Stimulated activated CD8-positive, alpha-beta memory T cell treated with anti-CD3 and anti-CD28 coated beads, Interleukin-4, amount 100 ng/mL, for 1 hour (primary cell): ENCODE measurements at places on chromosomes 5 and 9.

DNA sequence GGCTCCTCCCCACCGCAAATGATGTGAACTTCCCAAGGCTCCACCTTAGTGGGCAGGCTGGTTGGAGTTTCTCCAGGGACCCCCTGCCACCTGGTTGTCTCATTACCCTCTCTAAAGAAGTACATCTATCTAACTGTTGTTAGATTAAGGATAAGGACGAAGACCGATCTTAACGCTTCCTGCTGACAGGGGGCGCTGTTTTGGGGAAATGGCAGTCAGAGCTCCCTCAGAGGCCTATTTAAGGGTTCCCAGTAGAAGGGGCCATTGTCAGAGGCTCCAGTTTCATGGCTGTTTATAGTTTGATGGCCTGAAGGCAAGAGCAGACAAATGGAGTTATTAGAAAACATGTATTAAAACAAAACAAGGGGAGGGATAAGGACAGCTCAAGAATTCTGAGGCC lies 100.1 kb downstream of the SPEF2 start:
- DNase-seq, result no peak

DNA sequence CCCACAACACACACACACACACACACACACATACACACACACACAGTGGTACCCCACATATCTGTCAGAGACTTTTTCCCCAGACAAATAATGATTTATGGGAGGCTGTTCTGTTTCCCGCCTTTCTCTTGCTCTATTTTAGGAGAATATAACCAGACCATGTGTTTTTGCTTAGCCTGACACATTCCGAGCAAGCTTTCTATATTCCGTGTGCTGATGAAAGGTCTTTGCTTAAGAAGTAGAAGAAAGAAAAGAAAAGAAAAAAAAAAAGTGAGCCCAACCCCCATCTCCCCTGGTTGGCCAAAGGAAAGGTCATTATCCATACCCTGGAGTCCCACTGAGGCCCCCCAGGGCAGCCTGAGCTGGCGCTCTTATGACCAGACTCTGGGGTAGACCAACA lies 338.6 kb downstream of the SLIT3 start:
- DNase-seq, result no peak

GRCh38 chr5:142830241-142831008 lies 60.2 kb downstream of the ARHGAP26 start:
- DNase-seq, result no peak

- no peak for DNase-seq
Measured at GRCh38 chr9:135783540-135784245, 81.7 kb downstream of the KCNT1 start.

- no peak for DNase-seq
Measured at GRCh38 chr9:104082168-104082567, 11.9 kb upstream of the SMC2 start.

DNA sequence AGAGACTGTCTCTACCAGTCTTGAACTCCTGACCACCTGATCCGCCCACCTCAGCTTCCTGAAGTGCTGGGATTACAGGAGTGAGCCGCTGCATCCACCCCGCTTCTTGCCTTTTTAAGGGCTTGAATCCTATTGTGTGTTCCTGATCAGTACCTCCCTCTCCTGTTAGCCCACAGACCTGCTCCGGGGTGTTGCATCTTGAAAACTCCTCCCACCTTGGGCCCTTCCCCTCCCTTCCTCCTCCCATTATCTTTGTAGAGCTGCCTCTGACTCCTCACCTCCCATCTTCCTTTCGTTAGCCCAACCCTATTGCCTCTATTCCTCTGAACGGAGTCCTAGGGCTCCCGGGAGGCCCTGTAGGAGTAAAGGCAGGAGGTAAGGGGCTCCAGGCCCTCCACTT lies 48.5 kb upstream of the NEK6 start:
- no peak for DNase-seq

- no peak for DNase-seq
Measured at GRCh38 chr9:135826188-135826545, 81.2 kb downstream of the CAMSAP1 start.

- no peak for DNase-seq
Measured at GRCh38 chr5:23033864-23034263, 180.7 kb upstream of the CDH12 start.

- no peak for DNase-seq
Measured at GRCh38 chr5:98309785-98310598, 463.5 kb upstream of the RGMB start.

GRCh38 chr5:32834251-32834650 lies 123.1 kb downstream of the NPR3 start:
- no peak for DNase-seq

- DNase-seq, result no peak
Measured at GRCh38 chr5:124546643-124547042, 199.8 kb downstream of the ZNF608 start.

DNA sequence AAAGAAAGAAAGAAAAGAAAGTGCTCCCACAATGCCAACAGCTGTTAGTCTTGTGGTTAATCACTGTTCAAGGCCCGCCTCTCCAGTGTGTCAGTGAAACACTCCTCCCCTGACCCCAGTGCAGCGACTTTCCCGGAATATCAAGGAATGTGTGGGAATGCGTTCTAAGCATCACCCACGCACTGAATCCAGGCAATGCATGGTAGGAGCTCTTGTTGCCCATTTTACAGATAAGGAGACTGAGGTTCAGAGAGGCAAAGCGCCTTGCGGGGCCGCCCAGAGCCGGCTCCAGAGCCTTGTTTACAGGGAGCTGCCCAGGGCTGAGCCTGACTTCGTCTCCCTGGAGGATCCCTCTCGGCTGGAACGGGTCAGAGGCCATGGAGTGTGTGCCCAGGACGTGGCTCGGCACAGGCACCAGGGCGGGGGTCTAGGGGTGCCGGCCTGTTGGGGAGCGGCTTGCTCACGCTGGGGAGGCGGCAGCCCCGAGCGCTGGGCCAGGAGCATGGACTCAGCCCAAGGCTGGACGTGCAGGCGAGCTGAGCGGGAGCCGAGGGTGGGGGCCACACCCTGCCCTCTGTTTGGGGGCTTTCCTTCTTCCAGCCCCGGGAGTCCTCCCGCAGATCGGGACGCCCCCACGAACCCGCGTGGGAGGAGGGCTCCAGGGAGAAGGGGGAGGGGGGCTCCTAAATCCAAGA lies 823 bp downstream of the ST6GALNAC6 start:
- no peak for DNase-seq

DNA sequence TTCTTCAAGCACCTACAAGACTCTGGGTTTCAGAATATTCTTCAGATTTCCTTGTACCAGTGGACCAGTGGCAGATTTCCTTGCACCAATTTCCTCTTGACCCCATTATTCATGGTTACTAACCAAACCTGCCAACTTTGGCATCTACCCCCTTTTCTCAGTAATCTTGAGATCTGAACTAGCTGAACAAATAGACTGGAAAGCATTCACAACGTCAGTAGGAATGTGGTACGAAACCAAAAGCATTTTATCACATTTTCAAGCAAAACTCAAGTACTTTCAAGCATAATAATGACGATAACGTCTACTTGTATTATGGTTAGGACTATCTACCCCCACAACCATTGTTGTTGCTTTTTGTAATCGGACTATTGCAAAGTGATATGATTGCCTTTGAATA lies 1217.3 kb downstream of the PTPRD start:
- no peak for DNase-seq

DNA sequence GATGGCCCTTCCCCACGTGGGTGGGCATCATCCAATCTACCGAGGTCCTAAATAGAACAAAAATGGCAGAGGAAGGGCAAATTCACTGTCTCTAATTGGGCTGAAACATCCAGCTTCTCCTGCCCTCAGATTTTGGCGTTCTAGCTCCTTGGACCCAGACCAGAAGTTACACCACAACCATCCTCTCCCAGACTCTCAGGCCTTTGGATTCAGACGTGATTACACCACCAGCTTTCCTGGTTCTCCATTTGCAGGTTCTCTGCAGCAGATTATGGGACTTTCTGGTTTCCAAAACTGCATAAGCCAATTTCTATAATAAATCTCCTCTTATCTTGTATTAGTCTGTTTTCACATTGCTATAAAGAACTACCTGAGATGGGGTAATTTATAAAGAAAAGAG lies 73.6 kb upstream of the STARD4 start:
- no peak for DNase-seq

DNA sequence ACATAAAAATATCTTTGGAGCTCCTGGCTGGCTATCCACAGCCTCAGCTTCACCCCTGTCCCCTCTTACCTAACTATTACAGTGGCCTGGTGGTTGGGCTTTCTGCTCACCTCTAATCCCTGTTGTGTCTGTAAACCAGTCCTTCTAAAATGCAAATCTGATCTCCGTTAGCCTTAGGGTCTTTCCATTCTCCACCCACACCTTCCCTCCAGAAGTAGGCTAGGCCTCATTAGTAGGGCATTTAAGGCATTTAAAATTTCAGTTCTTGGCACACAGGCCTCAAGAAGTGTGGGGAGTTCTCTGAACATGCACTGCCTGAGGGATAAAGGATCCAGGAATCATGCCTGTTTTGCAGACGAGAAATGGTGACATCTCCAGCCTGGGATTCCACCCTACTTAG lies 26.4 kb upstream of the STC2 start:
- no peak for DNase-seq

DNA sequence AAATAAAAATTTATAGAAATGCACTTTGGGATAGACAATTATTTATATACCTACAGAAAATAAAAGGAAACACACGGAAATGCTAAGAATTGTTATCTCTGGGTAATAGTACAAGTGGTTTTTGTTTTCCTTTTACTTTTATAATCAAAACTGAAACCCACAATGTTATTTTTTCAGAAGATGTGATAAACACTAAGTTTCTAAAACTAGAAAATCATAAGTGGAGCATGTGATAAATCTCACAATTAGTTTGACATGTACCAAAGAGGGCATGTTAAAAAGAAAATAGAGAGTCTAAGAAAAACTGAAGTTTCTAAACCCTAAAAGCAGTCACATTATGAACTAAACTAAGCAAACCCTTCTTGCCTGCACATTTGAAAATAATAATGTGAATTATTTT lies 61.1 kb downstream of the OXCT1 start:
- DNase-seq, result no peak

DNA sequence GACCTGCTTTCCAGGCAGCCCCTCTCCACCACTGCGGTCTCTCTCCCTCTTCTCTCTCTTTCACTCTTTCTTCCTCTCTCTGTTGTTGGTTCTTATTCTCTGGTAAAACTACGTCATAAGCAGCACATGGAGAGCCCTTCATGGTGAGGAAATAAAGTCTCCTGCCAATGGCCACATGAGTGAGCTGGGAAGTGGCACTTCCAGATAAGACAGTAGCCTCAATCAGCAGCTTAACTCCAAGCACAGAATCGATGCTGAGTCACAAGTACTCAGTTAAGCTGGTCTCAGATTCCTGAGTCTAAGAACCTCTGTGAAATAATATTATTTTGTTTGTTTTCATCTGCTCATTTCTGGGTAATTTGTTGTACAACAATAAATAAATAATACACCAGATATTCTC lies 500.1 kb downstream of the GABRG2 start:
- no peak for DNase-seq

DNA sequence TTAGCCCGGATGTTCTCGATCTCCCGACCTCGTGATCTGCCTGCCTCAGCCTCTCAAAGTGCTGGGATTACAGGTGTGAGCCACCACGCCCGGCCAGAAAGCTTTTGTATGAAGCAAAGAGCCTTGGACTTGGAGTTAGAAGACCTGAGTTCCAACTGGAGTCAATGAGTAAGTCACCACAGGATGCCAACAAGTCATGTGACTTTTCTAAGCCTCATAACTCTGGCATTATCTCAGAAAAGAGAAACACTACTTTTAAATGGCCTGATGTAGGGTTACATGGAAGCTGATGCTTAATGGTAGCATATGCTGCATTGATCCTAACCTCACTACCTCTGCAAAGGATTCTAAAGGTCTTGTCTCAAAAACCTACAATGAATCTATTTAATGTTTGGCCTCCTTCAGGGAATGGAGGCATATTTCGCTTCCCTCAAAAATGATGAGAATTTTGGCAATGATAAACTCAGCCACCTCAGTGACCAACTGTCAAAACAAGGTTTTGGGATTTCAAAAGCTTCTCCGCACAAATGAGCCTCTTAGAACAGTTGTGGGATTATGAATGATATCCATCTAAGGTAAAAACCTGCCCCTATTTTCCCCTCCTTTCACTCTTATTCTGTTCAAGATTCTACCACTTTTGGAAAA lies 236.8 kb downstream of the ACTL7B start:
- no peak for DNase-seq

GRCh38 chr5:158423623-158424200 lies 564.8 kb upstream of the CLINT1 start:
- no peak for DNase-seq

- no peak for DNase-seq
Measured at GRCh38 chr5:161086461-161086860, 234.4 kb upstream of the ATP10B start.
